Peyer's patch (tissue), 4 donors: ENCODE measurements at places on chromosomes 5 and 9. TPM values are rescaled to one million over a fixed set of nuclear protein-coding genes. Genes with fewer than 3 reads are reported as not detected.
A peak's percentile ranks its signal among the peaks of the same experiment; 100 is the strongest.

DNA sequence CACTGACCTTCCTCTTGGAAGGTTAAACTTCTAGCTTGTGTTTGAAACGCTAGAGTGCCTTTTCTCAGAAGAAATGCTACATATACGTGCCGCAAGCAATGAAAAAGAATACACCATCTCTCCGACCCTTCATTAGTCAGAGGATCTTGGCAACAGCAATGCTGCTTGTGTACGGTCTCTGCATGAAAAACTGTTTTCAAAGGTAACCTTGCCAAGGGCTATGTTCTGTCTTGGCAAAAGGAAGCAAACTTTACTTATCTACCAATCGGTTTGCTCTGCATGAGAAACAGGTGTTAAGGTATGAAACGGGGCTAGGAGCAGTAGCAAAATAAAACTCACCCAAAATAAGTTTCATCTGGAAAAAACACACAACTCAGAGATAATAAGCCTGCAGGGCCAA is 297.8 kb downstream of the FBXL17 start:
- DNase-seq, result no peak

- no peak for DNase-seq
Observed at GRCh38 chr5:73550016-73550415, 15.4 kb downstream of the ANKRA2 start.

GRCh38 chr5:66931651-66932050 is 264.9 kb downstream of the CD180 start:
- no peak for DNase-seq

- DNase-seq, result no peak
Observed at GRCh38 chr5:100643473-100643872, 108.3 kb downstream of the FAM174A start.

- DNase-seq, result no peak
Observed at GRCh38 chr5:65801352-65801783, 79.4 kb downstream of the NLN start.

- no peak for DNase-seq
Observed at GRCh38 chr9:15711931-15712330, 159.1 kb downstream of the CCDC171 start.

GRCh38 chr5:50667653-50668595 is 1.5 kb downstream of the PARP8 start:
- DNase-seq, result peak; percentile 79

DNA sequence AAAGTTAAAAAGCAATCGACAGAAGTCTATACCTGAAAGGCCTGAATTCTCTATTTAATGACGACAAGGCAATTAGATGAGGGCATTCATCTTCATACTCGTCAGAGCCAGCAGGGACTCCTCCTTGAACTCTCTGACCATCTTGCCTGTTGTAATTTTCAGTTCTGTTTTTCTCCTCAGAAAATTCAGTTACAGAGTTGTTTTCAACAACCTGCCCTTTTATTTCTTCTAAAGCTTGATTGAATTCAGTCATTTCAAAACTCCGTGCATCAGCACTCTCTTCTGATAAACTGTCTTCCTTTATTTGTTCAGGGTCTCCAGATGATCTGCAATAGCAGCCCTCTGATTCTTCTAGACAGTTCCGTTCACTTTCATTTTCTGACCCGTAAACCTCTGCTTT is 15.6 kb downstream of the RIOK2 start:
- no peak for DNase-seq

DNA sequence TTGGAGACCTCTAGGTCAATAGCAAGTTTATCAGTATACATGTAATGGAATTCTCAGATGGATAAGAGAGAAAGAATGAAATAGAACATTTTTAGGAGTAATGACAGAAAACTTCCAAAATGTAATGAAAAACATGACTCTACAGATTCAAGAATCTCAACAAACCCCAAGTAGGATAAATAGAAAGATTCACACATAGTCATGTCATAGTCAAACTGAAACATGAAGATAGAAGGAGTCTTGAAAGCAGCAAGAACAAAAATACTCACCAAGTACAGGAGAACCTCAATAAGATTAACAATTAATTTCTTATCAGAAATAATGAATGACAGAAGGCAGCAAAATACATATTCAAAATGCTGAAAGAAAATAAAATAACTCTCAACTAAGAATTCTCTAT is 164.5 kb downstream of the SPATA31D1 start:
- DNase-seq, result no peak

DNA sequence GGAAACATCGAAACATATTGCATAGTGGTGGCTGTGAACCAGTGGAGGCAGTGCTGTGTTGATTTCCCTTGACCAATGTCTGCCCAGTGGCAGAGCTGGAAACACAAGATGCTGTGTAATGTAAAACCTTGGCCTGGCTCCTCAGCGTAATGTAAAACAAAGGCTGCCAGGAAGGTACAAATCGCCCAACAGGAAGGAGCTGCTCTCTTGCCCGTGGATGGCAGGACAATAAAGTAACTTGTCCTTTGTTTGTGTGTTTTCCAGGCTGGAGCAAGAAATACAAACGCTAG is 143.4 kb downstream of the PALM2AKAP2 start:
- DNase-seq, result no peak

IL3 gene
- not detected for total RNA-seq

CAVIN4 gene
- total RNA-seq, result not detected

IL13 gene
- not detected for total RNA-seq

TMEM252 gene
- not detected for total RNA-seq

GCNT4 gene
- total RNA-seq, result 17.2 TPM

PCDHB2 gene
- 0.35 TPM for total RNA-seq

GLDC gene
- total RNA-seq, result not detected

HBEGF gene
- total RNA-seq, result 41.0 TPM

FBLL1 gene
- 1.8 TPM for total RNA-seq
